Mesothelial cell of epicardium (in vitro differentiated cells): ENCODE measurements at places on chromosomes 11 and 22. TPM values are rescaled to one million over a fixed set of nuclear protein-coding genes. Genes with fewer than 3 reads are reported as not detected.

SERPING1 gene
- 136 to 154 TPM (median 146 TPM) in 3 replicates for total RNA-seq

- no peak for DNase-seq
Observed at GRCh38 chr22:37146507-37147180, 3.1 kb downstream of the IL2RB start.

- no peak for DNase-seq
Observed at GRCh38 chr22:20239676-20240446, 28.3 kb downstream of the RTN4R start.

- DNase-seq, result no peak
Observed at GRCh38 chr11:15334766-15335165, 220.0 kb downstream of the INSC start.

DNA sequence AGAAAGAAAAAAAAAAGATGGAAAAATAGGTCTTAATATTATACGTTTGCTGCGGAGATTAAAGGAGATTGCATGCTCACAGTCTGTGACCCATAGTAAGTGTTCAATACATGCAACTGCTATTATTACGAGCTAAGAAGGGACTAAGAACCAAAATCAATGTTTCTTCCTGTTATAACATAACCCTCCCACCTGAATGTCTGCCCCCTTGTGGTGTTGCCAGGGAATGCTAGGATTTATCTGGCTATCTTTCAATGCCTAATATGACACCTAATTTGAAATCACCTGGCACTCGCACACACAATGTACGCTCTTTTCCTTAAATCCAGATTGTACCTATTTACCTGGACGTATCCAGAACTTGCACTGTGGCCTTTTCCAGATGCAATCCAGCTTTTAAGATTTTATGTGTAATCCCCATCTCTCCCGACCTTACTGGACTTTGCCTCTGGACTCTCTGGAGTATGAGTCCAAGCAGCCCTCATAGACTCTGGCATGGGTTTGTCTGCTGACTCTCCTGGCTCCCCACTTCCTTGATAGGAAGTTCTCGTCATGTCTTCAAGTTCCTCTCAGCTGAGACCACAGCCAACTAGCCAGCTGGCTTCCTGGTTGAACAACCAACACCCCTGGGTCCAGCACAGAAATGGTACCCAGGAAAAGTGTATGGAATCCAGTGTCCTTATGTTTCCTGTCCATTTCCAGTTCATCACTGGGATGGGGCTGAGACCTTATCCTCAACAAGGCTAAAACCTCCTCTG, 151.5 kb downstream of the CCDC34 start:
- DNase-seq, result no peak

GRCh38 chr22:26428515-26429457, at the start of gene ASPHD2:
ASPHD2 (plus strand) TSS chr22:26429260; CDS start chr22:26433616, 4,356 bp downstream.
- DNase-seq, result peak; percentile 72

- DNase-seq, result no peak
Observed at GRCh38 chr22:45680932-45681700, 9.5 kb downstream of the ATXN10 start.

- no peak for DNase-seq
Observed at GRCh38 chr11:16114978-16115871, 241.1 kb downstream of the SOX6 start.
